Cardiac muscle cell (in vitro differentiated cells and primary cell): ENCODE measurements at places on chromosomes 6 and 20. TPM values are rescaled to one million over a fixed set of nuclear protein-coding genes. Genes with fewer than 3 reads are reported as not detected.

- H3K36me3 ChIP-seq = no peaks in the 10 kb centered on the region
- no peaks in the 10 kb centered on the region for H3K27me3 ChIP-seq
- no peak overlapping the region for H3K27ac ChIP-seq
- no peak overlapping the region for H3K4me3 ChIP-seq
- no peak for DNase-seq
- H3K4me1 ChIP-seq = no peaks in the 10 kb centered on the region
Measured at GRCh38 chr20:17921774-17922173, 46.8 kb downstream of the SNX5 start.

DNA sequence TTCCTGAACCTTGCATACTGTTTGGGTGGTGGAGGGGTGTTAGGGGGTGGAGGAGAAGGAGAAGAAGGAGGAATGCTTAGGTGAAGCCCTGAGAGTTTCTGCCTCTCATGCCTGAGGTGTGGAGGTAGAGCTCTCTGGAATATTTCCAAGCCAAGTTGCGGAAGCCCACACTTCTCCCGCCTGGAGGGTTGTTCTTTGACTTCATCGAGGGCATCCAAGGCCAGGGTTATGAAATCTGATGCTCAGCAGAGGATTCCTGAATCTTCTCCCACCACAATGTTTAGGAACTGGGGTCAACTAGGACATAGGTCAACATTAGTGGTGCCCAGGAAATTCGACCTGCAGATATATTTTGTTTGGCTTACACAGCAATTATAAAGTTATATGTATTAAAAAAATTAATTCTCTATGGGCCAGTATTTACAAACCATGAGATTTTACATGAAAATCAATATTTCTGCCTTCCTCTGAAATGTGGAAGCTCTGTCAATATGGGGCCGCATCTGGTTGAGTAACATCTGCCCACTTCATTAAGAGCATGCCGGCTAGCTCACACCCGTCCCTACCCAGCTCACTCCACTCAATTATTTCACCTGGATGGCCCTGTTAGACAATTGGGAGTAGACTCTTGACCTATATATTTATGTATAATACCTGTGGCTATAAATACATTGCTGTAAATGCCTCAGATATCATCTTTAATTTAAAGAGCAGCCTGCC lies 257.1 kb upstream of the ZFP64 start:
- DNase-seq = no peak
- no peaks in the 10 kb centered on the region for H3K36me3 ChIP-seq
- no peak overlapping the region for H3K4me3 ChIP-seq
- H3K4me1 ChIP-seq = no peaks in the 10 kb centered on the region
- H3K27me3 ChIP-seq = no peaks in the 10 kb centered on the region
- H3K27ac ChIP-seq = no peak overlapping the region

Gene SF3B5
- 139 and 183 TPM in 2 replicates for total RNA-seq

Gene HINT3
- 34.5 and 43.3 TPM in 2 replicates for total RNA-seq

DNA sequence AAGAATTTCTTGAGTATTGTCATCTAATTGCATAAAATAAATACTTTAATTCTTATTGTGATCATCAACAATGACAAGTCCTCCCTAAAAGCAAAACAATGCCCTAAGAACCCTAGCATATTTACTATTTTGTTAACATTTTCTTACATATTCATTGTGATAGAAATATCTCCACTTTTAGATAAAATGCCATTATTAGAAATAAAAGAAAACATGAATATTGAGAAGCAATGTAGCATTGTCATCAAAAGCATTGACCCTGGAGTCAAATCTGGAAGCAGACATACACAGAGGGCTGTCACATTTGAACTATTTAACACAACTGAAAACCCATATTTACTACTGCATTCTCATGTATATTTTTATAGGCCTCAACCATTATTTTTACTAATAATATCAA lies 257.7 kb downstream of the SYNE1 start:
- H3K27ac ChIP-seq = peak overlapping the region; percentile 95
- DNase-seq = no peak
- H3K36me3 ChIP-seq = peaks cover 12% of the 10 kb centered on the region
- H3K4me1 ChIP-seq = peaks cover 25% of the 10 kb centered on the region
- H3K27me3 ChIP-seq = no peaks in the 10 kb centered on the region

- DNase-seq = peak; percentile 86
- no peaks in the 10 kb centered on the region for H3K4me1 ChIP-seq
- no peaks in the 10 kb centered on the region for H3K27me3 ChIP-seq
- H3K27ac ChIP-seq = no peak overlapping the region
Measured at GRCh38 chr6:143583542-143584327, 72.2 kb upstream of the FUCA2 start.

Gene OTOR
- total RNA-seq = not detected in 2 replicates

Gene OXT
- total RNA-seq = not detected in 2 replicates

GRCh38 chr6:11589261-11589660 lies 51.7 kb downstream of the TMEM170B start:
- H3K36me3 ChIP-seq = no peaks in the 10 kb centered on the region
- H3K27ac ChIP-seq = no peak overlapping the region
- no peak overlapping the region for H3K4me3 ChIP-seq
- no peaks in the 10 kb centered on the region for H3K27me3 ChIP-seq

GRCh38 chr20:62489186-62489931 lies 13.6 kb upstream of the GATA5 start:
- H3K4me3 ChIP-seq = no peak overlapping the region
- no peaks in the 10 kb centered on the region for H3K36me3 ChIP-seq
- no peak overlapping the region for H3K27ac ChIP-seq
- peaks cover 41% of the 10 kb centered on the region for H3K4me1 ChIP-seq

Gene PNLDC1
- total RNA-seq = 0.09 TPM in 1 of 2 replicates, not detected in the other

Gene TCF15
- 0.11 and 0.86 TPM in 2 replicates for total RNA-seq
